ENCODE measurements at places on chromosomes 5 and 9.
A peak's percentile ranks its signal among the peaks of the same experiment; 100 is the strongest.

DNA sequence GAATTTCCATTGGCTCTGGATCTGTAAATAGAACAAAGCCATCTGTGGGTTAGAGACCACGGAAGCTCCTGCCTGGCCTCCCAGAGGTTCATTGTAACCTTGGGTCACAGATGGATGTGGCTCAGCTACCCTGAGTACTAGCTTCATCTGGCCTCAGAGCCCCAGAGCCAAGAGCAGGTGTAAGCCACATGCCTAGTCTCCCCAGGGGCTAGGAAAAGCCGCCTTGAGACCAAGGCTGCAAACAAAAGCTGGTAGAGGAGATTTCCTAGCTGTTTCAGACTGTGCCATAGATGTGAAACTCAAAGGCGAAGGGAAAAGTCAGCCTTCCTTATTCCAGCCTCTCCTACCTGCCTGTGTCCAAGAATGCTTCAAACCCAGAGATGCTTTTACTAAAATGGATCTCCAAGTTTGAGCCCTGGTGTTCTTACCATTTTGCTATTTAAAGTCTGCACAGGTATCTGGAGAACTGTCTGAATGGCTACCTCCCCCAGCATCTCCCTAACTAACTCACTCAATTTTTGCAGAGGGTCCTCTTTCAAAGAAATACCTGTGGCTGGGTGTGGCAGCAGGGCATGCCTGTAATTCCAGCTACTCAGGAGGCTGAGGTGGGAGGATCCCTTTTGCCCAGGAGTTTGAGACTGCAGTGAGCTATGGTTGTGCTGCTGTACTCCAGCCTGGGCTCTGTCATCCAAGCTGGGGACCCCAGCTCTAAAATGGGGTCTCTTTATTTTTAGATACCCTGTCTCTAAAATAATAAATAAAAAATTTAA is 42.3 kb upstream of the MAP1B start:
- no peak for DNase-seq

GRCh38 chr9:134560654-134561053 is 80.9 kb upstream of the COL5A1 start:
- DNase-seq, result no peak

- DNase-seq, result no peak
Measured at GRCh38 chr9:134218230-134218629, 53.9 kb upstream of the RNU6ATAC start.

GRCh38 chr9:19441730-19442129 is 32.9 kb downstream of the ACER2 start:
- no peak for DNase-seq

- no peak for DNase-seq
Measured at GRCh38 chr5:53037141-53037859, 48.1 kb downstream of the ITGA2 start.

DNA sequence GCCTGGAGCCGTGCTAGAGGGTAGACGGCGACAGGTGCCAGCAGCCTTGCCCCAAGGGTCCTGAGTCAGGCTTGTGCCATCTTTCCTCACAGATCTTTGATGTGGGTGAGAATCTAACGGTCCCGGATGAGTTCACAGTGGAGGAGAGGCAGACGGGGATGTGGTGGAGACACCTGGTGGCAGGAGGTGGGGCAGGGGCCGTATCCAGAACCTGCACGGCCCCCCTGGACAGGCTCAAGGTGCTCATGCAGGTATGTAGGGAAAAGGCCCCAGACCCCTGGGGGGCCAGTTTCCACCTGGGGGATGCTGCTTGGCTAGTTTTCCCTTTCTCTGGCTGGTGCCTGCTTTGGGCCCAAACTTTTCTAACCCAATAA is 24.0 kb downstream of the PTGES2 start:
- no peak for DNase-seq

GRCh38 chr5:142636093-142636492 is 49.8 kb downstream of the FGF1 start:
- no peak for DNase-seq

GRCh38 chr5:123093111-123093600 is 4.1 kb downstream of the PRDM6 start:
- no peak for DNase-seq

GRCh38 chr9:134004131-134004873 is 12.2 kb upstream of the VAV2 start:
- no peak for DNase-seq

DNA sequence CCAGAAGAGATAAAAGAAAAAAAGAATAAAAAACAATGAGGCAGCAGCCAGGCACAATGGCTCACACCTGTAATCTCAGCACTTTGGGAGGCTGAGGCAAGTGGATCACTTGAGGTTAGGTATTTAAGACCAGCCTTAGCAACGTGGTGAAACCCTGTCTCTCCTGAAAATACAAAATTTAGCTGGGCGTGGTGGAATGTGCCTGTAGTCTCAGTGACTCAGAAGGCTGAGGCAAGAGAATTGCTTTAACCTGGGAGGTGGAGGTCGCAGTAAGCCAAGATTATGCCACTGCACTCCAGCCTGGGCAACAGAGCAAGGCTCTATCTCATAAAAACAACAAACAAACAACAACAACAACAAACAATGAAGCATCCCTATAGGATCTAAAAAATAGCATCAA is 121.5 kb downstream of the HMHB1 start:
- DNase-seq, result no peak

- DNase-seq, result no peak
Measured at GRCh38 chr5:125316915-125317535, 570.6 kb upstream of the ZNF608 start.

DNA sequence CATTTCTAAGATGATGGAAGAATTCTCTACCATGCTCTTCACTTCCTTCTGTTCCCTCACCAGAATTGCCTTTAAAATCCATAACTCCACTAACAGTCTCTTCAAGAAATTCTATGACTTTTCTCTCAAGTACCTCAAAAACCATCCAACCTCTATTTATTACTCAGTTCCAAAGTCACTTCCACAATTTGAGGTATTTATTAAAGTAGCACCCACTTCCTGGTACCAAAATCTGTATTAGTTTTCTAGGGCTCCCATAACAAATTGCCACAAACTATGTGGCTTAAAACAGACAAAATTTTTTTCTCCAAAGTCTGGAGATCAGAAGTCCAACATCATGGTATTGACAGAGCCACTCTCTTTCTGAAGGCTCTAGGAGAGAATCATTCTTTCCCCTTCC is 4.9 kb upstream of the SPTLC1 start:
- no peak for DNase-seq

- no peak for DNase-seq
Measured at GRCh38 chr9:14339746-14340145, 25.8 kb upstream of the NFIB start.

GRCh38 chr5:77101298-77101697 is 14.2 kb upstream of the ZBED3 start:
- DNase-seq, result no peak

DNA sequence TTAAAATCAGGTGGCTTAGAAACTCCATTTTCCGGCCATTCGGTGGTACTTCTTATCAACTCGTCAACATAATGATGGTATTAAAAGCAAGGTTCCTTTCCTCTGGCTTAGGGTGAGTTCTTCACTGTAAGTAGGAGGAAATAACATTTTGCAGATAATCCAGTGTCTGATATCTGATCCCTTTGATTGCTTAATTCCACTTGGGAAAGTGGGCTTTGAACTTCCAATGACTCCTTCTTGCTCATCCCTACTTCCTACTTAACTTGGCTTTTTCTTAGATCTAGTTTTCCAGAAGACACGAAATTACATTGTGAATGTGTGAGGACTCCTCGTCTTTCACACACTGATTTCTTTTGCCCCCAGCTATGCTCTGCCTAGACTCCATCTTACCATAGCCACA is 31.5 kb downstream of the DDX31 start:
- DNase-seq, result no peak

DNA sequence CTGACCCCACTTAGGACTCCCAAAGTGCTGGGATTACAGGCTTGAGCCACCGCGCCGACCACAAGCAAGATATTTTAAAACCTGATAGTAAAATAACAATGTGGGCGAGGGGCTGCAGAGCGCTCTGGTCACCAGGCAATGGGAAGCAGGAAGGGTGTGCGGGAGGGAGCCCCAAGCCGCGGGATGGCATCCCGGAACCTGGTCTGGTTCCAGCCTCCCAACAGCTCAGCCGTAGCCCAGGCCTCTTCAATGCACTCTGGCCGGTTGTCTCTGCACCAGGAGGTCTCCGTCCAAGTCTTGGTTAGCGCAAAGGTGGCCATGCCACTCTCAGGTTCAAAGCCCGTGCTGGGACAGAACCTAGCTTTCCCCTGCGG is 694 bp upstream of the UAP1L1 start:
- DNase-seq, result no peak

- no peak for DNase-seq
Measured at GRCh38 chr5:141392429-141393198, at the start of gene PCDHGA8. Gene PCDHGA8, plus strand, starts transcription at chr5:141392633. Its CDS starts 181 bp downstream, at chr5:141392814.

DNA sequence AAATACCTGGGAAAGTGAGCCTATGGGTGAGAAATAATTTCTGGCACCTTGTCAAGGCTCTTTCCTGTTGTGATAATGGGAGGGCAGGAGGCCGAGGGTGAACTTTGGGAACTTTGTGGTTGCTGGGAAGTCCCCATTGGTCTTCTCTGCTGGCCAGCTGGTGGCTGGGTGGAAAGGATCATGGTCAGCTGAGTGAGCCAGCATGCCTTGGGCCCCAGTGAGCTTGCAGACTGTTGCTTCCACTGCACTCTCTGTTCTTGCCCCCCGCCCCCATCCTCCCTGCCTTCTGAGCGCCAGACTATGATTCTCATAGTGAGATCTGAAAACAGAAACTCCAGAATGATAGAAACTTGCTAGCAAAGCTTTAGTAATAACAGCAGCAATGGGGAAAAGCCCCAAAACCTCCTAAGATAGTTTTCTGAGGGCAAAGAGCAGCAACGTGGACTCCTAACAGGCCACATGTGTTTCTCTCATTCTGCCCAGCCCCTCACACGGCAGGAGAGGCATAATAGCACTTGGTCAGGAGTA is 139.2 kb upstream of the SMARCA2 start:
- no peak for DNase-seq

DNA sequence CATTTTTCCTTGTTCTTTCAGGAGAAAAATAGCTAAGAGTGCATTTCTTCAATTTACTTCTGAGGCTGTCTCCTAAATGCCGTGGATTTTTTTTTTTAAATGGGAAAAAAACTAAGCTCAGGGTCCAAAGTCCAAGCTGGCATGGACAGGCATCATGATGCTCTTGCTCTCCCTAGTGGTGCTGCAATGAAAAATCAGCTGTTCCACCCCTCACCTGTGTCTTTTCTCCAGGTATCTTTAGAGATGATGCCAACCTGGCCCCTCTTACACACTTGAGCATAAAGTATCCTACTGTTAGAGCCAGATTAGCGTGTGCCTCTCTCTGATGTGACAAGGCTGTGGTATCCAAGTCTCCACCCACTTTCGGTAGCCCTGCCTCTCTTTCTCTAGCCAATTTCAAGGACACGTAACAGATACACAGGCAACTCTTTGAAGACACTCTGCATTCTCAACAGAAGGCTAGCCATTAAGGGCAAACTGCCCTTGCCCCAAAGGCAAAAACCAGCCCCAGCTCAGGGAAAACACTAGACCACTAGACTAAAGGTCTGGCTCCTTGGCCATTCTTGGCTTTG is 208.8 kb downstream of the SAXO1 start:
- no peak for DNase-seq

DNA sequence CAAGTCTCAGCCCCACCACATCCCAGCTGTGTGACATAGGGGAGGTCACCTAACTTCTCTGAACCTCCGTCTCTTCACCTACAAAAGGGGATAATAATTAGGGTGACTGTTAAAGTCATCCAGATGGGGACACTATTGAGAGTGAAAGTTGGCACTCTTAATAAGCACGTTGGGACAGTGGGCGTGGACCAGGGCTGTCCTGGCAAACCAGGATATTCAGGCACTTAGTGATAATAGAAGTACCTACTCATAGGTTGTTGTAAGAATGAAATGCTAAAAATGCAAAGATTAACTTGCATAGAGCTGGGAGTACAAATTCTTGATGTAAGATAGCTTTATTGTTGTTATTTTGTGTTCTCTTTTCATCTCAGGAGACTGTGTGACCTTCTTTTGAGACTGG is 177.9 kb downstream of the MELK start:
- no peak for DNase-seq

GRCh38 chr5:62475072-62475471 is 62.5 kb downstream of the IPO11 start:
- no peak for DNase-seq

GRCh38 chr5:86596476-86596875 is 21.3 kb upstream of the COX7C start:
- DNase-seq, result no peak

DNA sequence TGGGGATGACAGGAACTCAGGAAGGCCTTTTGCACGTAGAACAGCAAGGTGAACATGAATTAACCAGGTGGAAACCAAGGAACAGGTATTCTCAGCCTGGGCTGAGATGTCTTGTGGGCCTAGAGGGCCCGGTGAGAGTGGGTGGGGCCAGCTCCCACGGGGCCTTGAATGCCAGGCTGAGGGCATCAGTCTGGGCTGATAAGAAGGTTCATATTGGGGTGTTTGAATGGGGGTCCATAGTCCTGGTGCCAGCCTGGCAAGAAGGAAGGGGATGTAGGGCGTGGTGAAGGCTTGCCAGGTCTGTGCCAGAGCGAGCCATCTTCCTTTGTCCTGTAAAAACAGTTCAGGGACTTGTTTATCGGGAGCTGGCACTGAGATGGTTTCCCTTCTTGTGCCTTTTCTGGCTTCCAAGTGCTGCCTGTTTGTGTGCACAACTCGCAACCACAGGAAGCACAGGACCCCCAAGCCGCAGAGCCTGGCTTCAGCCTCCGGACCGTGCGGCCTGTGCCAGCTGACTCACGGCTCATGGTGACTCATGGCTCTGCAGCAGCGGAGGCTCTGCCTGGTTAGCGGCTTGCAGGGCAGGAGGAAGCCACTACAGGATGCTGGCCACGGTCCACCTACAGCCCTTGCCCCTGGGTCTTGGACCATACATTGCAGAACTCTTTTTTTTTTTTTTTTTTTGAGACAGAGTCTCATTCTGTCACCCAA is 2.4 kb downstream of the CARD19 start:
- DNase-seq, result peak; percentile 70

DNA sequence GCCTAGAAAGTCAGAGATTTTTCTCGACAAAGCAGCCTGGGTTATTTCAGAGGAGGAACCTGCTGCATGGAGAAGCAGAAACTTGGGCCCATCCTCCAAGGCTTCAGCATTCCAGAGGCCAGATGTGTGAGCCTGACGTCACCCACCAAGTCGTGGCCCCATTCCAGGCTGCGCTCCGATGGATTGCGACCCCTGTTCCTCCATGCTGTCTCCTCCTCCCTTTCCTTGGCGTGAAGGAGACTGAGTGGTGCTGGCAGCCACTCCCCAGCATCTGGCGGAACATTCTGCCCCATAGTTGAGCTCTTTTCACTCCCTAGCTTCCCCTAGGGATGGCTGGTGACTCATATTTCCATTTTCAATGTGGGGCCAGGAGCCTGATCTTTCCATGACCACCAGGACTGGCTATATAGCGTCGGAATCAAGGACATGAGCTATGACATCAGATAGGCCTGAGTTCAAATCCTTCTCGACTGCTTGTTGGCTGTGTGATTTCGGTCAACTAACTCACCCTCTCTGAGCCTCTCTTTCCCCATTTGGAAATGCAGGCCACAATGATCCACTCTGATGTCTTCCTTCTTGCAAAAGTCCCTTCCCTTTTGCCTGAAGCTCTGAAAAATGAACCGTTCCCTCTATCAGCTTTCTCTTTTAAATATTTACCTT is 24.5 kb upstream of the DUSP1 start:
- no peak for DNase-seq

All from amygdala (tissue), 56 donors.